ENCODE measurements at places on chromosomes 13 and 19.
A peak's percentile ranks its signal among the peaks of the same experiment; 100 is the strongest.

- no peak for DNase-seq
These were observed 624.0 kb upstream of the KLF12 start for GRCh38 chr13:74758188-74758587.

- no peak for DNase-seq
These were observed 35.3 kb upstream of the MYO16 start for GRCh38 chr13:108594153-108594552.

- no peak for DNase-seq
These were observed 310.6 kb upstream of the TSHZ3 start for GRCh38 chr19:31659897-31660210.

GRCh38 chr13:38686577-38687245 lies at the start of gene FREM2:
FREM2 (plus strand) TSS chr13:38687077; CDS start chr13:38687345, 268 bp downstream.
- DNase-seq, result peak; percentile 20

DNA sequence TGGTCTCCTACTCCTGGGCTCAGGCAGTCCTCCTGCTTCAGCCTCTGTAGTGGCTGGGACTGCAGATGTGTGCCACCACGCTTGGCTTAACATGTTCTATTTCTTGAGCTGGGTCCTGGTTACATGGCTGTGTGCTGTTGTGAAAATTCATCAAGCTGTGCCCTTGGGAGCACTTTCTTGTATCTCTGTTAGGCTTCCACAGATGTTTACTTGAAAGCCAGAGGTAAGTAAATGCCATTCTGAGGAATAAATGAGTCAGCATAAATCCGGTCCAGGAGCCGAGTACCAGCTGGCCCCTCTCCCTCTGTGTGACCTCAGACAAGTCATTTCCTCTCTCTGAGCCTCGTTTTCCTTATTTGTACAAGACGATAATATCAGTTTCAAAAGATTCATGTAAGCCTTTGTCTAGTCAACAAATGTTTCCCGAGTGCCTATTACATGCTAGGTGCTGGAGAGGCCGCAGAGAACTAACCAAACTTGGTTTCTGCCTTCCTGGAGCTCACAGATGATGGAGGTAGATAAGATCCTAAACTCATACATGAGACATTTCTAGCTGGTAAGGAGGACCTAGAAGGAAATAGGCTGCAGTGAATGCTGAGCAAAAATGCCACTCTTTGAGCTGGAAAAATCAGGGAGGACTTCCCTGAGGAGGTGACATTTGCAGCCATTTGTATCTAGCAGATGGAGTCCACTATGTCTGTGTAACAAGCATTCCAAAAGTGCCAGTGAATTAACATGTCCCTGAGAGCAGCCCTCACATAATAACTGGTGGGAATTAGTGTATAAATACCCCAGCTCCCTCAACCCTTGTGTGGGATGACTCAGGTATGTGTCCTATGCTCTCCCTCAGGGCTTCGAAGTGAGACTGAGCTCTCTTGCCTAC lies 2.7 kb upstream of the RASAL3 start:
- no peak for DNase-seq

GRCh38 chr19:10013316-10013715 lies at the start of gene RDH8:
RDH8 (plus strand) TSS chr19:10013483; CDS start chr19:10013498, 15 bp downstream.
- DNase-seq, result no peak

Measured in fibroblast of skin of scalp (primary cell).